ENCODE measurements at places on chromosomes 4 and X.

GRCh38 chrX:87403551-87403950 is 114.1 kb upstream of the KLHL4 start:
- no peak for DNase-seq

DNA sequence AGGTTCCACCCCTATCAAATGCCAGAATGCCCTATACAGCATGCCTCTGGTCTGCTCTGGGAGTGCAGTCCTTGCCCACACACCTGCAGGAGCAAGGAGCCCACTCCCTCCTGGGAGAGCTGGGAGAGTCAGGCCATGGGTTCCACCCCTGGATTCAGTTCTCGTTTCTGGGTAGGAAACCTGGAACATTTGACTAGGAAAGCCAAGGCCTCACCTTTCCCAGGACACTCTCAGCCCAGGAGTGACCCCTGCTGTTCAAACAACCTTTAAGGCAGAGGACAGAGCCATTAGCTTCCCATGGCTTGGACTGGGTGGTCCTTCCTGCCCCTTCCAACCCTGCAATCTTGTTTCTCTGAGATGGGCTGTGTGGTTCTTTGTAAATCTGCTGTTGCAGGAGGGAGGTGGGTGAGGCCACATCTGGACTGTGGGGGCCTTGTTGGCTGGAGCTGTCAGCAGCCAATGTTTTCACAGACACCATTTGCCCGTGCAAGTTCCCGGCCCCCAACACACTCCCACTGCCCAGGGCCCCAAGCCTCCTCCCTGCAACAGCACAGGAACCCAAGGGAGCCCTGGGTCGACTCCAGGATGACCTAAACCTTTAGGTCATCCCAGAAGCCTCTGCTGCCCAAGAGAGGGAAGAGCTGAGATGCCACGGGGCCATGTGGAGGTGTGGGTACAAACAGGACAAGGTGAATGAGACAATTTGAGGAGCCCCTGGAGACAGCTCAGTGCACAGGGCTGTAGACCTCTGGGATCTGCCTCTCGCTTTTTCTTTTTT is 104.4 kb downstream of the PJA1 start:
- DNase-seq: no peak

GRCh38 chrX:129653971-129654651 is 645 bp downstream of the APLN start:
- DNase-seq: peak; percentile 44

- no peak for DNase-seq
Observed at GRCh38 chr4:24471486-24472160, 112.7 kb downstream of the DHX15 start.

GRCh38 chr4:87523307-87523706 is 5.9 kb downstream of the SPARCL1 start:
- no peak for DNase-seq

- no peak for DNase-seq
Observed at GRCh38 chrX:105210258-105210657, 10.2 kb downstream of the TEX13A start.

- no peak for DNase-seq
Observed at GRCh38 chrX:150157291-150157690, 205.8 kb upstream of the MAMLD1 start.

DNA sequence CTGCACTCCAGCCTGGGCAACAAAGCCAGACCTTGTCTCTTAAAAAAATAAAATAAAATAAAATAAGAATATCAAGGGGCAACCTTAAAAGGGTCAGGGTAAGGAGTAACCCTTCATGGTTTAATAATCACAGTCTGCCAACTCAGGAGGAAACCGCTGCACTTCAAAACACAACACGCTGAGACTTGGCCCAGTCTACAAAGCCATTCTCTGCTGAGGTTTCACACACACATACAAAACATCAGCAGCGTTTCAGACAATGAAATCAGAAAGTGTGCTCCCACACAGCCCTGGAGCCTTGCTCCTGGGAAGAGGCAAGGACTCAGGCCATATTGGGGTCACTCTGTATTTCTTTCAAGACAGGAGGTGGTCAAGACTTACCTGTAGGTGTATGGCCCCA is 18.3 kb downstream of the SCARB2 start:
- DNase-seq: no peak

GRCh38 chrX:25601323-25601722 is 536.8 kb upstream of the MAGEB18 start:
- DNase-seq: no peak

DNA sequence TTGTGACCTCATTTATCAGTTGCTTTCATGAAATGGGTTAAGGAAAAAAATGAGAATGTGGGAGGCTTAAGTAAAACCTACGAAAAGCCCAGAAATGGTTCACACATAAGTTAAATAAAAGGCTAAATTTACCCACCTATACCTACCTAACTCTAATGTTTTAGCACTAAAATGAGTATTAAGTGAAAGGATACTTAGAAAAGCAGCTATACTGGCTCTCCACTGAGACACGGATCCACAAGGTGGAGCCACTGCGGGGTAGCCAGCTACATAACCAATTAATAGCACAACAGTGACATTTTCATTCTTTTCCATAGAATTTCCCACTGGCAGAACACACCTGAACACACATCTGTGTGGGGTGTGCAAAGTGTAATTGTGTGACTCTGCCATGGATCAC is 101.9 kb downstream of the MAML3 start:
- peak; percentile 65 for DNase-seq

- DNase-seq: no peak
Observed at GRCh38 chr4:47914926-47915237, 499 bp upstream of the NFXL1 start.

- no peak for DNase-seq
Observed at GRCh38 chr4:7013175-7013574, 30.0 kb upstream of the TADA2B start.

GRCh38 chr4:61380865-61381264 is 180.7 kb downstream of the ADGRL3 start:
- no peak for DNase-seq

- no peak for DNase-seq
Observed at GRCh38 chr4:152938237-152938947, 2.3 kb downstream of the FHDC1 start.

DNA sequence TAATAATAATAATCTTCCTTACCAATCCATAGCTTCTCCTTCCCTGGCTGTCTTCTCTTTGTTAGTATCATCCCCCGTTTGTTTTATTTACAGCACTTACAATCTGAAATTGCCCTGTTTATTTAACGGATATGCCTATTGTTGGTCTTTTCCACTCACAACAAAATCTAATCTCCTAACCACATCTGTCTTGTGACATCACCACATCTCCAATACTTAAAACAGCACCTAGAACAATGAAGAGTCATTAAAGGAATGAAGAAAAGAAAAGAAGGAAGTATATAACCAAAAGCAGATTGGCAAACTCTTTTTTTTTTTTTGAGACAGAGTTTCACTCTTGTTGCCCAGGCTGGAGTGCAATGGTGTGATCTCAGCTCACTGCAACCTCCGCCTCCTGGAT is 38.7 kb upstream of the JADE1 start:
- DNase-seq: no peak

GRCh38 chr4:79651456-79651855 is 243.4 kb upstream of the GK2 start:
- DNase-seq: no peak

DNA sequence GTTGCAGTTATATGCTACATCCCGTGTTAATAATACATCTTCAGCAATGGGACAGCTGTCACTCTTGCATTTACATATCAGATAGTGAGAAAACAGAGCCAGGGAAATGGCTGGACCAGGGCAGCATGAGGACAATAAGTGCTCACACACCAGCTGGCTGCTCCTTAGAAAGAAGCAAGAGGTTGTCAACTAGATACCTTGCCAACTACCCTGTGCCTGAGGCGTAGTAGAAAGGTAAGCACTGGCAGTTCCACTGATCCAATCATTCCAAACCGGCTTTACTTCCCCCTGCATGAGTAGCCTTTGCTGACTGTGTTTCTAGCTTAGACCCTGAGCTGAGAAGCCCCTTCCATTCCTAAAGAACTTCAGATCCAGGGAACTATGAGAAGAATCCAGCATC is 52.2 kb upstream of the FGF13 start:
- DNase-seq: no peak

DNA sequence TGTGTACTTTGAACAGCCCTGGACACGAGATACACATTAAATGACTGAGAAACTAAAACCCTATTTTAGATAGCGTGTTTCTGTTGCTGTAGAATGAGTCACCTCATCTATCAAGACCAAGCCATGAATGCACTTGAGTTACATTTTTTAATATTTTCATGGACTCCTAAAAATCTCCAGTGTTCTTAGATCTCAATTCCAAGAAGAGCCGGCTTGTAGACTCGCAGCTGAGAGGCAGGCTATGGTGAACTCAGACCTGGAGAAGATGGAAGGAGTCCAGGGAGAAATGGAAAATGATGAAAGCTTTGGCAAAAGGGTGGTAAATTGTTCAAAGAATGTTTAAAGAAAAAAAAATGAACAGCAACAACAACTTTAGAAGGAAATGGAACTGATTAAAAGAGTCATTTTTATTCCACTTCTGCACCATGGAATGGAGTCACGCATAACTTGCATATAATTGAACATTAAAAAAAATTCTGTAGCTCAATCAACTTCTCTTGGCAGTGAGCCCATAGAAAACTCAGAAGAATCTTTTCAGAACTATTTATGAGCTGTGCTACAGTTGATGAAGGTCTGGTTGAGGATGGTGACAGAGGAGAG is 129.8 kb downstream of the MXRA5 start:
- no peak for DNase-seq

DNA sequence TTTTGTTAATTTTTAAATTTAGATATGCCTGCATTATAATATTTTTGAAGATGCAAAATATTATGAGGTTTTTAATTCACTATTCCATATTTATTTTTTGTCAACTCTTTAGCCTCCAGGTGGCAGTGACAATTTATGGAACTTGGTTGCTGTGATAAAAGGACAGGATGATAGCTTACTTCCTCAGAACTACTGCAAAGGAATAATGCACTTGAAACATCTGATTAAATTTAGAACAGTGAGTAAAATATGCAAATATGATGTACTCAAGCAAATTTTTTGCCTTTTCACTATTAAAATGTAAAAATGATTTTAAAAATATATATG is 45.1 kb downstream of the SPATA4 start:
- no peak for DNase-seq
